Left colon (tissue), 2 donors: ENCODE measurements at places on chromosomes 5 and 9. TPM values are rescaled to one million over a fixed set of nuclear protein-coding genes. Genes with fewer than 3 reads are reported as not detected.

PCDHB7 gene
- total RNA-seq: 0.34 TPM

ACTBL2 gene
- total RNA-seq: not detected

AGXT2 gene
- total RNA-seq: not detected

DNA sequence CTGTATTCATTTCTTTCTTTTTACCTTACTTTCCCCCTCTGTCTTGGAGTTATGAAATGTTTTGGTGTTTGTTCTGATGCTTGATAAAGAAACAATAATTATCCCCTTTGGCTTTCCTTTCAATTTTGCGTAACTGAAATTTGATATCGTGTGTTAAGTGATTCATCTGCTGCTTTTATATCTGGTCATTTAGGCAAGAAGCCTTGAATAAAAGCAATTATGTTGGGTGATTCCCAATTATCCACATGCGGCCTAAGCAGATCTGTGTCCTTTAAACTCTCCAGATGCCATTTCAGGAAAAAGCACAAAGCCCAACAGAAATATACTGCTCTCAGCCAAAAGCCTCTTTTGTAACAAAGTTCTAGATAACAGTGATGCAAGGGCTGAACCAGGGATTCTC, 92.8 kb downstream of the TAF11L14 start:
- no peak for DNase-seq

- no peak for DNase-seq
These were observed 3.1 kb downstream of the RAB14 start for GRCh38 chr9:121198512-121199042.
